ENCODE measurements at places on chromosomes 6 and 20.

DNA sequence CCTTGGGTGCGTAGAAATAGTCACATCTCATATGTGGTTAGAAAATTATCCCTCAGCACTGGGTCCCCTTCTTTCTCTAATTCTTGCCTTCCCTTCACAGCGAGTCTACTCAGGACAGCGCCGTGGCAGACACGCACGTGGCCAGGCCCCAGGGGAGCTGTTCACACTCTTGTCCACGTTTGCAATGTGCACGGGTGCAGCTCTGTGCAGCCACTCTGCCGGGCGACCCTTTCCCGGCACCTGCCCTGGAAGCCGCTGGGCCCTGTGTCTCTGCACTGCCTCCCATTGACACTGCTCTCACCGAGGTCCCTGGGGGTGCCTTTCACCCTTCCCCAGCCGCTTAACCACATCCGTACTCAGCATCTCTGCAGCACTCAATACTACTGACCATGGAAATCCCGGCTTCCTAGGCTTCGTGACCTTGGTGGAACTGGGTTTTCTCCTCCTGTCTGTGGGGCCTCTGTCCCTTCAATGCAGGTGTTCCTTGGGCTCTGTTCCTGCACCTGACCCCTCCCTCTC lies 104.9 kb downstream of the DACT2 start:
- DNase-seq: no peak

GRCh38 chr6:24229696-24230405 lies 103.8 kb downstream of the NRSN1 start:
- no peak for DNase-seq

GRCh38 chr6:2187826-2188225 lies 57.6 kb downstream of the GMDS start:
- DNase-seq: no peak

DNA sequence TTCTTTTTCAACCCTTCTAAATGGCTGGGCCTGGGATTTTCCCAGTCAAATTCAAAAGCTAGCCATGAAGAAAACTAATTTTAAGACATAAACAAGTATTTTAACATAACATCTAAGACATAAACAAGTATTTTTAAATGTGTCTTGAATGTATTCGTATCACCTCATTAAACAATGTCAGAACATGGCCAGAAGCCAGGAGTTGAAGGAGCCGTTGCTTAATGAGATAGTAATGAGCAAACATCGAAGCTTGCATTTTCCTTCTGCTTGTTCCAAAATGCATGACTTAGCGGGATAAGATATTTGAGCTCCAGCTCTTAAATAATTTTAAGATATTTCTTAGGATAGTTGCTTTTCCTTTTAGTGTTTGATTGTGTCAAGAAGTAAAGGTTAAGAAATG lies 4.2 kb upstream of the RNF182 start:
- DNase-seq: no peak

- no peak for DNase-seq
Observed at GRCh38 chr6:151747896-151748295, 59.6 kb upstream of the ESR1 start.

DNA sequence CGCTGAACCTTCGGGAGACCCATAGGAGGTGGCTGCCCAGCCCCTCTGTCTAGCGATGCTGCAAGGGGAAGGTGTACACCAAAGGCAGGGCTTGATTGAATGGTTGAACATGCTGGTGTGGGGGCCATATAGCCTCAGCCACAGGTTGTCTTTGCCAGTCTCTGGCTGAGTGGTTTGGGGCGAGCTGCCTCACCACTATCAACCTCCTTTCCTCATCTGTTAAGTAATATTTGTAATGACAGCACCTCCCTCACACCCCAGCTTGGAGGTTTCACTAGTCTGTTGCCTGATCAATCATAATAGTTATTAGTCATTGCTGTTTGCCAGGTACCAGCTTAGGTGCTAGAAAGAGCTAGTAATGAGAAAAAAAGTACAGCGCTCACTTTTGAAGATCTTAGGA lies 11.8 kb upstream of the ZNF831 start:
- peak; percentile 73 for DNase-seq

- peak; percentile 70 for DNase-seq
Observed at GRCh38 chr6:38493931-38494547, 145.7 kb downstream of the BTBD9 start.

DNA sequence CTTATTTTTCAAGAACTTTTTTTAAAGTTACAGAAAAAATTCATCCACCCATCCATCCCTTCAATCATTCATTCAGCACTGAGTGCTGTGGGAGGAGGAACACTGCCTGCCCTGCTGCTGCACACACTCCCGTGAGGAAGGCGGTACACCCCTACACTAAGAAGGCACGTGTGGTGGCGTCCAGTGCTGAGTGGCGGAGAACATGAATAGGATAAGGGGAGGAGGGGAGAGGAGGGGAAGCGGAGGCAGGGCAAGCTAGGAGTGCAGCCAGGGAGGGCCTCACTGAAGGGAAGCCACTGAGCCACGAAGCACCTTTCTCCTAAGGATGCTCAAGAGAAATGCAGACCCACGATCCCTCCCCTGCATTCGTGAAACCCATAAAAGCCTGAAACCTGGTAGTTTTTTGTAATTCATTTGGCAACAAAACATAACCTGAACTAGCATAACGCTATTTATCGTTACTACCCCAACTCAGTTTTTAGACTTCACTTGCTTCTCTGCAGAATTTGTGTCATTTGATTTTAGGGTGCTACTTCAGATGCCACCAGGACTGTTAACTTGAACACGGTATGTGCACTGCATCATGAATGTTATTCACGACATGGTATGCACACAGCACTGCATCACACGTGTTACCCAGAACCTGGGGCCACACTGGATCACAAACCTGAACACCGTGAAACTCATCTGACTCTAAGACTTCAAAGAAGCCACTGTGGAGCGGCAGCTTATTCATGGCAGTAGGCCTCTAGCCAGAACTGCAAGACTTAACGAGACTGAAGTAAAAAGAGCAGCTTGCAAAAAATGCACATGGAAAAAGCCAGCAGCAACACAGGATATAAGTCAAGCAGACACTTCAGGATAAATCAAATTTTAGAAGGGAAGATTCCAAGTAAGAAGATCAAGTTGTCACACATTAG lies 3.5 kb downstream of the RNASET2 start:
- DNase-seq: no peak

GRCh38 chr6:158797331-158798310 lies 21.5 kb downstream of the EZR start:
- DNase-seq: no peak

- no peak for DNase-seq
Observed at GRCh38 chr6:130116273-130116672, 97.9 kb downstream of the L3MBTL3 start.

DNA sequence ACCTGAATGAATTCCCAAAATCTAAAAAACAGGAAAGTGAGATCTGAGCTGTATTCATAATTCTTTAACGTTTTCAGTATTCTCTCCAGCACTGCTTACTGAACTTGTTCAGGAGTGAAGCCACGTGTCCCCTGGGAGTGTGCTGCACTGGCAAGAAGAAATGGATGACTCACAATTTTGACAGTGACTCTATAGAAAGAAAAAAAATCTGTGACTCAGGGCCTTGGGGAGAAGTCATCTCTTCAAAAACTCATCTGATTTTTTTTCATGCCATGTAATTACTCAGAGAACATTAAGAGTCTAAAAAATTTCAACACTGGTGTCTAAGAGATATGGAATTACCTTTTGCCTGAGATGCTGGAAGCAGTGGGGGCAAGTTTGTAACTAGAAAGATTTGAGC lies 39.7 kb downstream of the ANKEF1 start:
- DNase-seq: no peak

- no peak for DNase-seq
Observed at GRCh38 chr6:154732538-154733182, 556 bp upstream of the SCAF8 start.

- DNase-seq: peak; percentile 62
Observed at GRCh38 chr6:137717074-137718073, 149.7 kb upstream of the TNFAIP3 start.

GRCh38 chr6:128950864-128951263 lies 67.9 kb downstream of the LAMA2 start:
- DNase-seq: no peak

- DNase-seq: peak; percentile 60
Observed at GRCh38 chr6:169654598-169655391, 47.0 kb downstream of the WDR27 start.

GRCh38 chr6:14134211-14134910 lies 16.8 kb downstream of the CD83 start:
- no peak for DNase-seq

GRCh38 chr20:17856024-17856564 lies 112.5 kb downstream of the SNX5 start:
- no peak for DNase-seq

DNA sequence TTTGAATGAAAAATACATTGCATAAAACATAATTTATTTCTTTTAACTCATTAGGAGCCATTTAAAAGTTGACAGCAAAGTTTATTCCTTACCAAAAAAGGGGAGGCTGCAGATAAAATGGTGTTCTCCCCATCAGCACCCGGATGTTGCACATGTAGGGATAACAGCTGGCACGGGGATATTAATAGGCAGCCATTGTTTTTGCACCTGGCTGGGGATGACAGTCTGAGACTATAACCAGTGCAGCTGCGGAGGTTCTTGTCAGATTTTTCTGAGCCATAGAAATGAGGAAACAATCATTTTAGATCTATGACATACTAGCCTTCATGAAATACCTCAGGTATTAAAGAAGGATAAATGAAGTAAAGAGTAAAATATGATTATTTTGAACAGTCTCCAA lies 20.1 kb upstream of the HECA start:
- no peak for DNase-seq

- no peak for DNase-seq
Observed at GRCh38 chr20:40181676-40182075, 507.4 kb downstream of the MAFB start.

DNA sequence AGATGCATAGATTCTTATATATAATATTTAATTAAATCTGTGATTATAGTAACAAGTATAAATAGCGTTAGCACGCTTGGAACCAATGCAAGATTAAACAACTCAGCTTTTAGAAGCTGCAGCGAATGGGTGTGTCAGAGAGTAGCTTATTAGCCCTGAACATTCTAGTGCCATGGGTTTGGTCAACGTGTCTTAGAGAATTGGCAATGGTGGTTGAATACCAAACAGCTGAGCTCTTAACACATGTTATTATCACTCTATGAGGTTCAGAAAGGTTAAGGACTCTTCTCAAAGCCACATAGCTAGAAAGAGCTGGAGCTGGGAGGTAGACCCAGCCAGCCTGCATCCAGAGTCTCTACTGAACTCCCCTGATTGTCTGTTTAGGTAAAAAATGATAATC lies 284.2 kb upstream of the CHD6 start:
- DNase-seq: no peak

- DNase-seq: no peak
Observed at GRCh38 chr6:23905133-23905815, 220.7 kb upstream of the NRSN1 start.
